ENCODE measurements at places on chromosomes 1 and 21. TPM values are rescaled to one million over a fixed set of nuclear protein-coding genes. Genes with fewer than 3 reads are reported as not detected.

RHOU gene
- 0.37 TPM for total RNA-seq

GPR25 gene
- not detected for total RNA-seq

SPATA1 gene
- 1.8 TPM for total RNA-seq

KCNN3 gene
- under 0.01 TPM for total RNA-seq

RGS13 gene
- under 0.01 TPM for total RNA-seq

IFNLR1 gene
- not detected for total RNA-seq

ETV3 gene
- total RNA-seq: 10.7 TPM

CELA3A gene
- total RNA-seq: not detected

CADM3 gene
- total RNA-seq: 0.20 TPM

ATF6 gene
- 18.0 TPM for total RNA-seq

ATXN7L2 gene
- 2.7 TPM for total RNA-seq

APP gene
- 315 TPM for total RNA-seq

NHLH1 gene
- total RNA-seq: 0.20 TPM

EDARADD gene
- not detected for total RNA-seq

SPATA45 gene
- total RNA-seq: not detected

SLC35F3 gene
- not detected for total RNA-seq

WLS gene
- 102 TPM for total RNA-seq

SH2D5 gene
- 3.1 TPM for total RNA-seq

BACE2 gene
- 16.4 TPM for total RNA-seq

IL12RB2 gene
- 0.20 TPM for total RNA-seq

RABGGTB gene
- 93.0 TPM for total RNA-seq

KCNE2 gene
- not detected for total RNA-seq

TBX19 gene
- 0.59 TPM for total RNA-seq

KRTAP13-3 gene
- total RNA-seq: not detected

DPH2 gene
- total RNA-seq: 20.7 TPM

SELE gene
- not detected for total RNA-seq

LCE2C gene
- not detected for total RNA-seq

GSTM4 gene
- 10.2 TPM for total RNA-seq

PROK1 gene
- total RNA-seq: not detected

NOTCH2 gene
- total RNA-seq: 271 TPM

PLPPR5 gene
- total RNA-seq: under 0.01 TPM

DNASE2B gene
- not detected for total RNA-seq

SHE gene
- total RNA-seq: under 0.01 TPM

FCRLA gene
- 1.8 TPM for total RNA-seq

SPRR2A gene
- total RNA-seq: not detected

B3GALNT2 gene
- 33.1 TPM for total RNA-seq

TTC22 gene
- not detected for total RNA-seq

GRIK3 gene
- not detected for total RNA-seq

TMOD4 gene
- not detected for total RNA-seq

ANGPTL7 gene
- not detected for total RNA-seq

TPTE gene
- not detected for total RNA-seq

TBX15 gene
- 7.3 TPM for total RNA-seq

SLC30A10 gene
- not detected for total RNA-seq

BARHL2 gene
- not detected for total RNA-seq

PFKFB2 gene
- total RNA-seq: 3.3 TPM

RNU1-1 gene
- total RNA-seq: under 0.01 TPM

SPAG17 gene
- total RNA-seq: not detected

SLC6A17 gene
- total RNA-seq: under 0.01 TPM
